ENCODE measurements at places on chromosomes 11 and 22.
A peak's percentile ranks its signal among the peaks of the same experiment; 100 is the strongest.

DNA sequence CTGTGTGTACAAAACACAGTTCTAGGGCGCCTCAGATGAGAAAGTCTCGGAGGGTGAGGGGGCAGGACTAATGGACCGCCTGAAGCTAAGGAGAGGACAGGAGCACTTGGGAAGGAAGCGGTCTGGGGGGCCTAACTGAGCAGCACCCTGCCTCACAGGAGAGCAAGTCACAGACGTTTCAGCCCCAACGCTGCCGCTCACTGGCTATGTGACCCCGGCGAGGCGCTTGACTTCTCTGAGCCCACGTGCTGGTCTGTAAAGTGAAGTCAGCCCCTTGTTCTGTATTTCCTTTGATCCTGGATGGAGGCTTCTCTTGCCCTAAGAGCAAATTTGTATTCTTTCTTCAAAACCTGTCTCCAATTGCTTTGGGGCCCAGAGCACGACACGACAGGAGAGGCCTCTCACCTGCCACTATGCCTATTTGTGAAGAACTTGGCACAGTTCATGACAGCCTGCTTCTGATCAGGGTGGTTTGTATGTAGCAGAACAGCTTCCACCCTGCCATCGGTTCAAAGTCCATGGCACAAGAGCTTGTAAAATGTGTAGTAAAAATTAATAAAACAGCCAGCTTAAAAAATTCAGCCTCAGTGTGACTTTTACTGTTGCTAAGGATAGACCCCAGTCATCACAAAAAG lies 59.1 kb downstream of the WNT11 start:
- DNase-seq: no peak

GRCh38 chr11:43267856-43268580 lies 43.8 kb upstream of the API5 start:
- DNase-seq: no peak

- DNase-seq: no peak
Observed at GRCh38 chr11:62817129-62817528, 11.9 kb upstream of the NXF1 start.

GRCh38 chr22:27903805-27904473 lies 15.1 kb downstream of the PITPNB start:
- no peak for DNase-seq

GRCh38 chr11:65663639-65664200 lies 1.0 kb upstream of the RELA start:
- DNase-seq: no peak

DNA sequence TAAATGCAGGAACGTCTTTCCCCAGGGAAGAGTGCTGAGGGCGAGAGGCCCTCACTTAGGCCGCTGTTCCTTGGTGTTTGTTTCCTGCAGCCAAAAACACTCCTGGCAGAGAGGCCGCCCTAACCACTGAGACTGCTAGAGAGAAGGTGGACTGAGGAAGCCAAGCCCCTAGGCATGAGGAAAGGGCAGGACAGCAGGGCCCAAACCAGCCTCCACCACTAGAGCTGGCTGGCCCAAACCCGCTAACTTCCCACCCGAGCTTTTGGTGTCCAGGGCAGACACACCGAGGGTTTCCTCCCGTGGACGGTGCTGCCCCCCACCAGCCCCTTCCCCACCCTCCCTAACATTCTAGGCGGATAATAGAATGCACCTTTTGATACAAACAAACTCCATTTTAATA lies 6.0 kb downstream of the FGF19 start:
- no peak for DNase-seq

DNA sequence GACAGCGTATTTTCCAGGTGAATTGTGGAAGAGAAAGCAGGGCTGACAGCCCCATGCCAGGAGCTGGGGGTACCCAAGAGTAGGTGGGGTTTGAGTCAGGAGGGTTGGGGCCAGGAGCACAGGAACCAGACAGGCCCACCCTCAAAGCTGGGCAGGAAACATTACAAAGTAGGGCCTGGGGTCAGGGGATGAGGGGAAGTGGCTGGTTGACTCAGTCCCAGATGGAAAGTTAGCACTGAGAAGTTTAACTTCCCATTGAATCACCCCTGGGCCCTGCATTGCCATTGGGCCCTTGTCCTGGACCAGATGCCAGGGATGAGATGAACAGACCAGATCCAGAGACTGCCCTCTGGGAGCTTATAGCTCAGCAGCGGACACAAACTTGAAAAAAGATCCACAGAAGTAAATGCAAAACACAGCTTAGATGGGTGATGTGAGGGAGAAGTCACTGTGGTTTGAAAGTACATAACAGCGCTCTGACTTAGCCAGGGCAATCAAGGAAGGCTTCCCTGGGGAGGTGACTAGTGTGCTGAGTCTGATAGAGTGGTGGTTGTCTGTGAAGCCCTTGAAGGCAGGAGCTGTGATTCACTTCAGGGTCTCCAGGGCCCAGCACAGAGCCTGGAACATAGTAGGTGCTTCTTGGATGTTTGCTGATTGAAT lies 2.2 kb downstream of the MAFF start:
- no peak for DNase-seq

- DNase-seq: no peak
Observed at GRCh38 chr11:131692151-131692550, 321.7 kb downstream of the NTM start.

DNA sequence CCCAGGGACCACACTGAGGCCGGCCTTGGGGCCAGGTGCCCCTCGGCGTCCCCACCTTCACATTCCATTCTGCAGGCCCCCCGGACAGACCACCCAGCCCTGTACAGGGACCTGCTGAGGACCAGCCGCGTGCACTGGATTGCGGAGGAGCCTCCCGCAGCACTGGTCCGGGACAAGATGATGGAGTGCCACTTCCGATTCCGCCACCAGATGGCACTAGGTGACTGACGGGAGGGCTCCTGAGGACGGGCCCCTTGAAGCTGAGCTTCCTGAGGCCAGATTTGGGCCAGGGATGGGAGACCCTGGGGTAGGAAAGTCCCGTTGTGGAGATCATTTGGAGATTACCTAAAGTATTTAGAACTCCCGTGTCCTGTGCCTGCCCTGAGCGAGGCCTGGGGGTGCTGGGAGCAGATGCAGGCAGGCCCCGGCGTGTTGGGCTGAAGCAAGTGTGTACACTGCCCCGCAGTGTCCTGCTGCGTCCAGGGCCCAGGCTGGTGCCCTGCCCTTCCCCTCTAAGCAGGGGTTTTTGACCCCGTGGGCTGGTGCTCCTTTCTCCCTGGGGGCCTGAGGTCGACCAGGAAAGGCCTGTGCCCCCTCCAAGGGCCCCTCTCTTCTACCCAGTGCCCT lies 20.0 kb downstream of the TRMU start:
- DNase-seq: no peak

- DNase-seq: no peak
Observed at GRCh38 chr11:2328021-2328420, 26.2 kb downstream of the TSPAN32 start.

DNA sequence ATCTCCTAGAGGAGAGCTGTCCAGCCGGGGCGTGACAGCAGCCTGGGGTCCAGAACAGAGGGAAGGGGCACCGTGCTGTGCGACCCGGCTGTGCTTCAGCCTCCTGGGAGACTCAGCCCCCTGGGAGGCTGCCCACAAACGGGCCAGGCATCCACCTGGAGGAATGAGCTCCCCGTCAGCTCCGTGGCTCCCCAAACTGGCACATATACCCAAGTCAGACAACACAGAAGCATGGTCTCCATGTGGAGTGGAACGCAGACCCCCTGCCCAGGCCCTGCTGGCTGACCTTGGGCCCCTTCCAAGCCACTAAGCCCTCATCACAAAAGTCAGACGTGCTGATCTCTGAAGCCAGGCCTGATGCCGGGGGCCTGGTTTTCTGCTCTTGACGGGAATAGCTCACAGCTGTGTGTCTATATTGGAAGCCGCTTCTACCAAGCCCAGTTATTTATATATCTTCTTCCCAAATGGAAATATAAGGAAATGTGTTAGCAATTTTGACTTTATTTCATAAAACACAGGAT lies 91.7 kb downstream of the BRD1 start:
- DNase-seq: no peak

- DNase-seq: no peak
Observed at GRCh38 chr11:45383224-45383623, 97.1 kb upstream of the SYT13 start.

- no peak for DNase-seq
Observed at GRCh38 chr22:31488988-31489617, 539 bp downstream of the EIF4ENIF1 start.

DNA sequence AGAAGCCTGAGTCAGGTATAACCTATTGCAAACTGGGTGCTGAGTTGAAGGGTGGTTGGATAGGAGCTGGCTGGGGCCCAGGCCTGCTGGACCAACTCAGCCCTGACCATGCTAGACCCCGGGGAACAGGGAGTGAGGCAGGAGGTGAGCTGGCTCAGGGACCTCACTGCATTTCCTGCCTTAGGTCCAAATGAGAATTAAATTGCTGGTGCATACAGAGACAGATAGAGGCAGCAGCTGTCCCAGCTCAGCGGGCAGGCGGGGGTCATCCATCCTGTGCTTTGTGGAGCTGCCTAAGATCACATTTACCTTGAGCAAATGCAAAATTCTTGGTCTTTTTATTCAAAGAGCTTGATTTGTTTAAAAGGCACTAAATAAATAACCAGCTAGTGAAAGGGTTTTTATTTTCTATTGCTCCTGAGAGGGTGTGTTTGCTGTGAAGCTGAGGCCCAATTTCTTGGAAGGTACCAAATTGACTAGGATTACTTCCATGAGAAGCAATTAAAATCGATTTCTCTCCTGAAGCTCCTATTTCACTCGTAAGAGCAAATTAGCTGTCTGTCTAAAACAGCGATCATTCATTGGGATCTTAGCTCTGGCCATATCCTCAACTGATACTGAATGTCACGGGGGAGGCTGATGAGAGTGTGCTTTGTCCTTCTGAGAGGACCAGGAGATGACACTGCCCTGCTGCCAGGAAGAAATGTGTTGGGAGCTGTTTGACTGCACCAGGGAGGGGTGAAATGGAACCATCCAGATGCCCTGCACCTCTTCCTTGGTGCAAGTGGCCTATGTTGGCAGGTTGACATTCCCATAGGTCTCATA lies 24.9 kb downstream of the USH1C start:
- no peak for DNase-seq

GRCh38 chr11:26276798-26277424 lies 55.0 kb upstream of the ANO3 start:
- peak; percentile 37 for DNase-seq

- no peak for DNase-seq
Observed at GRCh38 chr11:115505175-115505574, 960 bp upstream of the CADM1 start.

- DNase-seq: no peak
Observed at GRCh38 chr11:97325693-97326092, 935.9 kb downstream of the JRKL start.

- peak; percentile 19 for DNase-seq
Observed at GRCh38 chr11:67345920-67346819, 7.2 kb downstream of the POLD4 start.

- no peak for DNase-seq
Observed at GRCh38 chr22:38244106-38244505, 28.7 kb downstream of the TMEM184B start.

DNA sequence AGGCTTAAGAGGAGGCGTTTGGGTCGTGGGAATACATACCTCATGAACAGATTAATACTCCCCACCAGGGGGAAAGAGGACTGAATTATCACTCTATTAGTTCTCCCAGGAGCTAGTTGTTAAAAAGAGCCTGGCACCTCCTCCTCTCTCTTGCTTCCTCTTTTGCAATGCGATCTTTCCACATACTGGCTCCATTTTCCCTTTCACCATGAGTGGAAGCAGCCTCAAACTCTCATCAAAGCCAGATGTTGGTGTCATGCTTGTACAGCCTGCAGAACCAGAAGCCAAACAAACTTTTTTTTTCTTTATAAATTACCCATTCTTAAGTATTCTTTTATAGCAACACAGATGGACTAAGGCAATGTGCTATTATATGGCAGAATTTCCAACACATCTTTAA lies 258.5 kb downstream of the FAM76B start:
- no peak for DNase-seq

GRCh38 chr11:75031771-75032549 lies 43.2 kb downstream of the NEU3 start:
- peak; percentile 7 for DNase-seq

GRCh38 chr11:66685276-66686099 lies 7.8 kb upstream of the RBM4B start:
- DNase-seq: no peak

DNA sequence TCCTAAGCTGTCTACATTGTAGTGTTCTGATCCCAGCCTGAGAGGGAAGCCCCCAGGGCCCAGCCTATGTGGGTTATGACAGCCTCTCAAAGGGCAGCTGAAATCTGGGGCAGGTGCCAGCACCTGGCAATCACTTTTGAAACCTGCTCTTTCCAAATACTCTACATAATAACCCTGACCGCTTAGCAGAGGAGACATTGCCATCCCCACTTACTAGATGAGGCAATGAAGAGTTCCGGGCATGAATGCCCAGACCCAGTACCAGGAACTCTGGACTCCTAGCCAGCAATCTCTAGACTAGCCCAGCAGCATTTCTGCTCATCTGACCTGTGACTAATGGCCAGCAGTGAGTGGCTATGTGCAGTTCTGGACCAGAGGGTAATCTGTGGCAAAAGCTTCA lies 412.4 kb upstream of the CADM1 start:
- DNase-seq: no peak

DNA sequence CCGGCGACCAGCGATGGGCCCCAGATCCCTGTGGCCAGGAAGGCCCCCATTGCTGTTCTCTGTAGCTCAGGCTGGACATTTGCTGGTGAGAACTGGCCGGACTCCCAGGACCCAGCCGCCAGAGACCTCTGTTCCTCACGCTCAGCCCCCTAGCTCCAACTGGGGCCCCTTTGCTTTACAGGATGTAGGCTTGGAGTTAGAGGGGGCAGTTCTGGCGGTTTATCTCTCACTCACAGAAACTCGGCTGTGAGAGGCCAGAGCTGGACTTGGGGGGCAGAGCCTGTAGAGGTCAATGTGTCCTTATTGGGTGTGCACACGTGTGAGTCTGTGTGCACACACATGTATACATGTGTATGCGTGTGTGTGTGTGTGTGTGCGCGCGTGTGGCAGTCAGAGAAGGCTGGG lies 502 bp downstream of the SMIM38 start:
- no peak for DNase-seq

- no peak for DNase-seq
Observed at GRCh38 chr22:22061085-22062077, 78.8 kb upstream of the TOP3B start.

Data from NCI-H774 (cell line).